Ovary (tissue), 10 donors: ENCODE measurements at places on chromosomes 5 and 9. TPM values are rescaled to one million over a fixed set of nuclear protein-coding genes. Genes with fewer than 3 reads are reported as not detected.

GRCh38 chr5:1834721-1835429 is 33.7 kb downstream of the NDUFS6 start:
- no peak for DNase-seq

DNA sequence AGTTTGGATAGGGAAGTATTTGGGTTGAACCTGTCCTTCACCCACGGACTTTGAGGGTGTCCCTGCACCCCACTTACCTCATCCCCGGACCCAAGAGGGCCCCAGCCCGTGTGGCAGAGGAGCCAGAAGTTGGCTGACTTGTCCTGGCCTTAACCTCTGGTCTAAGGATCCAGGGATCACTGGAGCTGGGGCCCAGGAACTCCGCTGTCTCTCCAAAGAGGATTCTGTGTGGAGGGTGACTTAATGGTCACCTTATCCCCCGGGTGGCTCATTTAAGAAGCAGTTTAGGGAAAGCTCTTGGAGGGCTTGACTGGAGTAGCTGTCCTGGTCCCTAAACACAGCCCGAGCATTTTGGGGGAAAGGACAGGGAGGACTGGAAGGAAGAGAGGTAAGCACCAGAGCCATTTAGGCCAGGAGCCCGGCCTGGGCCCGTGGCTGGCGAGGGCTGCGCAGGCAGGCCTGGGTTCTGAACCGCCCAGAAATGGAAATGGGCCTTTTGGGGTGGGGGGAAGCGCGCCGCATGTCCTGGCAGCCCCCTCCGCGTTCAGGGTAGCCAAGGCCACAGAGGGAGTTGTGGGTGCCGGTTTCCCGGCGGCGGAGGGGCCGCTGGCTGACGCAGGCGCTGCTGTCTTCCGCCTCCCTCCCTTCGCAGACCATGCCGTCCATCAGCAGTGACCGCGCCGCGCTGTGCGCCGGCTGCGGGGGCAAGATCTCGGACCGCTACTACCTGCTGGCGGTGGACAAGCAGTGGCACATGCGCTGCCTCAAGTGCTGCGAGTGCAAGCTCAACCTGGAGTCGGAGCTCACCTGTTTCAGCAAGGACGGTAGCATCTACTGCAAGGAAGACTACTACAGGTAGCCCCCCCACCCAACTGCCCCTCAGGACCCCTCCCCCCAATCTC is 2.0 kb downstream of the LHX2 start:
- no peak for DNase-seq

DNA sequence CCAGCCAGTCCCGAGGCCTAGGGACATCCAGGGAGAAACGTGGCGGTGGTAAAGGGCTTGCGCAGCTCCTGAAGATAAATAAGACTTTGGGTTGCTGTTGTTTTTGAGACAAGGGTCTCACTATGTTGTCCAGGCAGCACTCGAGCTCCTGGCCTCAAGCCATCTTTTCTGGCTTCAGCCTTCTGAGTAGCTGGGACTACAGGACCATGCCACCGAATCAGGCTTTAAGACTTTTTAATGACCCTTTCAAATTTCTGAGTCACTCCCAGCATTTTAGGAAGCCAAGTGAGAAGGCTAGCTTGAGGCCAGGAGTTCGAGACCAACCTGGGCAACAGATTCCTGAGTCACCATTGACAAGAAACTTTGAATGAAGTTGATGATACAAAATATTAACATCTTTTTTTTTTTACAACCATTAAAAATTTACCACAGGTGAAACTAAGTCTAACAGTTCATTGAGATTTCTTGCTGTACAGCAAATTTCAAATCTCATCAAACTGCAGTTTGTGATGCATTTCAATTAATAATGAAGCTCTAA is 817 bp upstream of the GNE start:
- DNase-seq = no peak

GRCh38 chr9:74958587-74958986 is 5.9 kb upstream of the C9orf40 start:
- no peak for DNase-seq

GRCh38 chr9:104798209-104798995 is 34.5 kb downstream of the NIPSNAP3B start:
- no peak for DNase-seq

DNA sequence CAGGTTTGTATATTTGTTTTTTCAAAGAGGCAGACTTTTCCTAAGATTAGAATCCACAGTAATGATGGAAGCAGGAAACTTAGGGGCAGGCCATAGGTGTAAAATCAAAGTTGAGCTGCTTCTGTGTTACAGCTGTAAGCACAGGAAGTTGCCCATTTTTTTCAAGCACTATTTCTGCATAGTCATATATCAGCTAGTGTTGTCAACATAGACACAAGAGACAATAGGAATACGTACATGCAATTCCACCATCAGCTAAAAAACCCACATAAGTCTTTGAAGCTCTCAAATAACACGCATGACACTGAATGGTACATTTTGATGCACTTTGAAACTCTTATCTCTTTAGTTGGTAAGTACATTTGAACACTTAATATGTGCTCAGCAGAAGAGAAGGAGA is 20.2 kb upstream of the SMIM15 start:
- no peak for DNase-seq

- DNase-seq = no peak
Measured at GRCh38 chr9:96183751-96184150, 118.2 kb downstream of the HSD17B3 start.

The NEUROG1 gene
- not detected for total RNA-seq

DNA sequence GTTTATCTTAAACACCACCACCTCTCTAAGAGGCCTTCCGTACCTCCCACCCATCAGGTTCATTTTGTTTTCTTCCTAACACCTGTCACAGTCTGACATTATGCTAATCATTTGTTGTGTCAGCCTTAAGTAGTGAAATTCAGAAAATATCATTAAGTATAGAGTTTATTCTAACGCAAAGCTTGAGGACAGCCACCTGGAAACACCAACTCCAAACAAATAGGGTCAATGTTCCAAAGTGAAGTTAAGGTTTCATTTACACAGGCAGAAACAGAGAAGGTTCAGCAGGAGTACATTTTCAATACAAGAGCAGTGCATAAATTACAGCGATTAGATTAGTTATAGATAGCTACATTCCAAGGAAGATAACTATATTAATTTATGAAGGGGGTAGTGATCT is 1.3 kb upstream of the SMC5 start:
- DNase-seq = no peak

DNA sequence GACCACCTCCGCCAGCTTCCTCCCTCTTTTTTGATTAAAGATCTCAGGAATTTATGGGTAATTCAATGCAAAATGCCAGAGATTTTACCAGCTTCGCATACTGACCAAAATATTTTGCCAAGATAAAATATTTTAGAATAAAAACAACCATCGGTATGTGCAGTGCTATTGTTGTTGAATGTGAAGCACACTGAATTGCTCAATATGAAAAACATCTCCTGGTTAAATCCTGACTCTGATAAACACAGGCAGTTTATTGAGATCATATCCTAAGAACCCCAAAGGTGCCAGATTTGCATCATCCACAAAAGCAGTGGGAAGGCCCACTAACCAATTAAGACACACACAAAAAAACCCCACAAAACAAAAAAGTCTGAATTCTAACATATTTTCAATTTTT is 202.4 kb downstream of the GLIS3 start:
- no peak for DNase-seq
